ENCODE measurements at places on chromosomes 1 and 21.

- DNase-seq = no peak
Measured at GRCh38 chr1:32647308-32648134, 2.8 kb downstream of the ZBTB8OS start.

DNA sequence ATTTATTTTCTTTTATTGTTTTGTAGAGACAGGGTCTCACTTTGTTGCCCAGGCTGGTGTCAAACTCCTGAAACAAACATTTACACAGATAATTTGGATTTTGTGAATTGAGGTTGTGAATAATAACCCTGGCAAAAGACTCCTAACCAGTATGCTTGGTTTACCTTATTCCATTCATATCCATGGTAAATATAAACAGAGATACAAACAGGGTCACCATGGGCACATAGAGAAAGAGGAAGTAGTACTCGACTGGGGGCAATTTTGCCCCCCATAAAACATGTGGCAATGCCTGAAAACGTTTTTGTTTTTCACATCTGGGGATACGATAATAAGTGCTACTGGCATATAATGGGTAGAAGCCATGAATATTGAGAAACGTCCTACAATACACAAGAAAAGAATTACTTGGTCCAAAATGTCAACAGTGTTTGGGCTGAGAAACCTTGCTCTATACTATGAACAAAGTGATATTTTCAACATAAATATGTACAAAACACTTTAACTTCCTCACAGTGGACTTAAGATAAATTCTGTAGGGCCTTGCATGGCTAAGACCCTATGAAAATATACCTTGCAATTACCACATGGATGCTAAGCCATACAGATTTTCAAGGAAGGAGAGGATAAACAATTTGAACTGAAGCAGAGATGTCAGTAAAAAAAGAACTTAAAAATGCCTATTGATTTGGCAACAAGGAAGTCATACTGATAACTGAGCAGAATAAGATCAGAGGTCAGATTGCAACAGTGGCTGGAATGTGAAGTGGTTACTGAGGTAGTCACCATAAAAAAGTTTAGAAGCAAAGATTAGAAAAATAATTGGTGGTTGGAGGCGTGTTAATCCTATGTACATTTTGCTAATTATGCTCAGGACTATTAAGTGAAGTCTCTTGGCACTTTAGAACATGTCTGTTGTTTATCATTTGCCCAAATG, 27.4 kb upstream of the ASPM start:
- no peak for DNase-seq

- no peak for DNase-seq
Measured at GRCh38 chr1:196317535-196318522, 290.4 kb downstream of the KCNT2 start.

DNA sequence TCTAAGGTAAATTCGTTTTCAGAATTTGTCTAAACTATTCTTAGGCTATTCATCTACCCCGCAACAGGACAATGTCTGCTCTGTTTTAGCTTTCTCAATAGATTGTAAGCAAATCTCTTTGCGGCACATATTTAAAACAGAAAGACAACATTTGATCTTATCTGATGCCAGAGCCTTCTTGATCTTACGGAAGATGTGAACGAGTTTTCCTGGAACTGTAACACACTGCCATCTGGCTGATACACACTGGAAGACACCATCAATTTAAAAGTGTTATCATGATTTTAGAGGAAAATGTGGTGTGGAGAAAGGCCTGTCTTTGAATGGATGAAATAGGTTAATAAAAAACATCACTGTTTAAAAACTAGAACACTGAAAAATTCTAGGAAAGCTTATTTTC, 36.1 kb downstream of the COA6 start:
- no peak for DNase-seq

DNA sequence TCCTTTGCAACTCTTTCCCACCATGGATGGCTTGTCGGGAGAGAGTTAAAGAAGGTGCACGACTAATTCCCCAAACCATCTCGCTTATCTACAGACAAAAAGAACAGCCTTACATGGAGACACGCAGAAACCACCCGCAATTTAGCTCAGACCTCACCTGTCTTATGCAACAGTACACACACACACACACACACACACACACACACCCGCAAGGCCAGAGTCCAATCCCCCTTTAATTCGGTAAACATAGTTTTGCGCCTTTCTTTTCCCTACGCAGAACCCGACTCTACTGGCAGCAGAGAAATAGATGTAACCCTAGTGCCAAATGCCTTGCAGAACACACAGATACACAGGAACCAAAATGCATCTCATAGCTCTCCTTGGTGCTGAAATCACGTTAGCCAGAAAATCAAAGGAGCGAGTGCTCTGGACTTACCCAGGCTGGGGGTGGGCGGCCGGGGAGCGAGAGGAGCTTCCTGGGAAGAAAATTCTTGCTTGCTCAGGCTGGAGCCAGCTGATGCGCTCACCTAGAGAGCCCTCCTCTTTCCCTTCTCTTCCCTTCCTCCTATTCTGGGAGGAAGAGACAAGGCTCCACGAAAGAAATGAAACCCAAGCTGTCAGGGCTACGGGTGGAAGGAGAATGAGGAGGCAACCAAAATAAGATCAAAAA, 470 bp downstream of the TNR start:
- no peak for DNase-seq

GRCh38 chr1:11493972-11494655, 15.2 kb downstream of the DISP3 start:
- DNase-seq = no peak

- DNase-seq = no peak
Measured at GRCh38 chr21:34695434-34695833, 26.6 kb downstream of the CLIC6 start.

GRCh38 chr1:30909365-30910068, 959 bp upstream of the SDC3 start:
- DNase-seq = no peak

- no peak for DNase-seq
Measured at GRCh38 chr1:236425031-236425663, 31.1 kb downstream of the EDARADD start.

DNA sequence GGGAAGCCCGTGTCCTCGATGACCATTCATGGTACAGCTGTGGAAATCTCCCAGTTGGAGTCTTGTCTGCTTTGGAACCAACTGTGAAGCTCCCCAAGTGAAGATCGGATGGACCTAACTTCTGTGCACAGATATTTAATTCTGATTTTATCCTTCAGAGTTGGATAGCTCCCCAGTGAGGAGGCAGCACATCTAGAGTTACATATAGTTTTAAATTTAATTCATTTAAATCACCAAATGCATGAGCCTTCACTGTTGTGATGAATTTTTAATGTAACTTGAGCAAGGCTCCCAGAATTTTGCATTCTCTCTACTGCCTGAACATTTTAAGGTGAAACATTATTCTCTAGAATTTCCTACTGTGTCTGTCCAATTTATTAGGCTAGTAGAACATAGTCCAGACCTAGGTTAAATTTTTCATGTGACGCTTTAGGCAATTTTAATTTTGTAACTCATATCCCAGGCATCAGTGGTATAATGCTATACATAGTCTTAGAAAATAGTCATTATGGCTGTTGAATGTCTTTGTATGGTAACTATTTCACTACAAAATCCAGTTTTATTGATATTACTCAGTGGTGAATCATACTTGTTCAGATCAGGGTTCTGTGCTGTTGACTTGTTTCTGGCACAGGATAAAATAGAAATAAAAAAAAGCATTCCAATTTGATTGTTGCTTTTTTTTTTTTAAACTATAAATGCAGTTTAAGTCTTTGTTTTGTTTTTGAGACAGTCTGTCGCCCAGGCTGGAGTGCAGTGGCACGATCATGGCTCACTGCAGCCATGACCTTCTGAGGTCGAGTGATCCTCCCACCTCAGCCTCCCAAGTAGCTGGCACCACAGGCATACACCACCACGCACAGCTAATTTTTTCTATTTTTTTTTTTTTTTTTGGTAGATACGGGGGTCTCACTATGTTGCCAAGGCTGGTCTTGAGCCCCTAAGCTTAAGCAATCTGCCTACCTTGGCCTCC, 66.9 kb downstream of the PRDM2 start:
- no peak for DNase-seq

DNA sequence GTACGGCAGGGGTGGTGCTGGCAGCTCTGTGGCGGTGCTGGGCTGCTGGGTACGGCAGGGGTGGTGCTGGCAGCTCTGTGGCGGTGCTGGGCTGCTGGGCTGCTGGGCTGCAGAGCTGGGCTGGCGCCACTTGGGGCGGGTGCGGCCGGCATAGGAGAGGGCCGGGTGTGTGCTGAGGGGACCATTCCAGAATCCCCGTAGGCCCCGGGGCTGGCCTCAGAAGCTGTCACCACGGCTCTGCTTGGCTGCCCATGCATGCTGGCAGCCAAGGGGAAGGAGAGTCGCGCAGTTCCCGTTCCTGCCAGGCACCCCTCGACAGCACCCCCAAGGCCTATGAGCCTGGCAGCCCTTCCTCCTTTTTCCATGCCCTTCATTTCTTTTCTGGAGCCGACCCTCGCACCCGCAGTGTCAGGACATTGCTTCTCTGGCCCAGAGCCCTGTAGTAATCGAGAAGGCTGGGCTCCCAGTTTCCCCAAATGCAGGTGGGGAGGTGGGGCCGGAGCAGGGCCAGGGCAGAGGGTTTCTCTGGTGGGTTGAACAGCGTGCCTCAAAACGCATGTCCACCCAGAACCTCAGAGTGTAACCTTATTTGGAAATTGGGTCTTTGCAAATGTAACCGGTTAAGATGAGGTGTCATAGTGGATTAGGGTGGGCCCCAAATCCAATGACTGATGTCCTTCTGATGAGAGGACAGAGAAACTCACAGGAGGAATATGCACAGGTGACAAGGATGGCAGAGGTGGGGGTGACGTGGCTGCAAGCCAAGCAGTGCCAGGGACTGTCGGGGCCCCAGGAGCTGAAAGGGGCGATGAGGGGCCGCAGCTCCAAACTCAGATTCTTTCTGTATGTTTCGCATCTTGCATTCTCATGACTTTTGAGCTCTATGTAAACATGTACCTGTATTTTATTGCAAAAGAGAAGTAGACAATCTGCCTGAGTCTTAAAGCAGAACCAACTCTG, 71.0 kb upstream of the ACTRT2 start:
- no peak for DNase-seq

GRCh38 chr1:24572301-24572700, 16.4 kb downstream of the NCMAP start:
- no peak for DNase-seq

- DNase-seq = no peak
Measured at GRCh38 chr1:218025454-218025853, 259.6 kb upstream of the RRP15 start.

GRCh38 chr1:165185161-165185889, 171.2 kb downstream of the LMX1A start:
- DNase-seq = no peak

DNA sequence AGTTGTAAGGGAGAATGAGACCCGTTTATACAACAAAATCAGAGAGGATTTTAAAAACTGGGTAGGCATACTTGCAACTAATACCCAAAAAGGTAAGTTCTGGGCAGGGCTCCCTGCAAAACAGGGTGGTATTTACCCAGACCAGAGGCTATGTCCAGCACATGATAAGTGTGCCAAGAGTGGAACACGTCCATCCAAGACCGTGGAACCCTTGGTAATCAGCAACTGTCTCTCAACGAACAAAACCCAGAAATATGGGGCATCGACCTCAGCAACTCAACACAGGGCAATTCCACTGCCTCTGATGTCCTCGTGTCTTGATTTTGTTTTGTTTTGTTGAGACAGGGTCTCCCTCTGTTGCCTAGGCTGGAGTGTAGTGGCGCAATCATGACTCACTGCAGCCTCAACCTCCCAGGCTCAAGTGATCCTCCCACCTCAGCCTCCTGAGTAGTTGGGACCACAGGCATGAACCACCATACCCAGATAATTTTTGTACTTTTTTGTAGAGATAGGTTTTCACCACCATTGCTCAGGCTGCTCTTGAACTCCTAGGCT, 26.7 kb upstream of the MX1 start:
- DNase-seq = no peak

- DNase-seq = no peak
Measured at GRCh38 chr1:195608883-195609282, 999.4 kb downstream of the KCNT2 start.

- no peak for DNase-seq
Measured at GRCh38 chr1:227945891-227946623, 1.7 kb downstream of the WNT9A start.

- no peak for DNase-seq
Measured at GRCh38 chr1:207745839-207746767, 5.8 kb upstream of the CD46 start.

GRCh38 chr1:58745117-58745516, 38.7 kb downstream of the JUN start:
- DNase-seq = no peak

GRCh38 chr1:169207797-169208520, 101.5 kb downstream of the ATP1B1 start:
- DNase-seq = no peak

GRCh38 chr1:103218821-103219220, 110.5 kb upstream of the COL11A1 start:
- DNase-seq = no peak

DNA sequence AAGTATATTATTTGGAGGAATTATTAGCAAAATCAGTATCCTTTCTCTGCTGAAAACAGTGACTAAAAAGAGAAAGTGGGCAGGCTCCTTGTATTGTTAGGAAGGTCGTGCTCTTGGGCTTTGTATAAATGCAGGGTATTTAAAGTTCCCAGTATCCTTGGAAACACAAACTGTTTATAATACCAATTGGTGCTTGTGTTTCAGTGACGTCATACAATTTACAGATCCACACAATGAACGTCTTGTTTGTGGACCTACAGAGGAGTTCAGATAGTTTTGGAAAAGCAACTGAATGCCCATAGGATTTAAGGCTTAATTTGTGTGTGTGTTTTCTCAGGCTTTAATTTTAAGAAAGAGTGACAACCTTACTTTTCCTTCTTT, 168.2 kb downstream of the RASAL2 start:
- no peak for DNase-seq

GRCh38 chr1:15353839-15354579, 55.7 kb upstream of the EFHD2 start:
- DNase-seq = no peak

GRCh38 chr1:188065917-188066316, 1237.2 kb downstream of the PLA2G4A start:
- DNase-seq = no peak

DNA sequence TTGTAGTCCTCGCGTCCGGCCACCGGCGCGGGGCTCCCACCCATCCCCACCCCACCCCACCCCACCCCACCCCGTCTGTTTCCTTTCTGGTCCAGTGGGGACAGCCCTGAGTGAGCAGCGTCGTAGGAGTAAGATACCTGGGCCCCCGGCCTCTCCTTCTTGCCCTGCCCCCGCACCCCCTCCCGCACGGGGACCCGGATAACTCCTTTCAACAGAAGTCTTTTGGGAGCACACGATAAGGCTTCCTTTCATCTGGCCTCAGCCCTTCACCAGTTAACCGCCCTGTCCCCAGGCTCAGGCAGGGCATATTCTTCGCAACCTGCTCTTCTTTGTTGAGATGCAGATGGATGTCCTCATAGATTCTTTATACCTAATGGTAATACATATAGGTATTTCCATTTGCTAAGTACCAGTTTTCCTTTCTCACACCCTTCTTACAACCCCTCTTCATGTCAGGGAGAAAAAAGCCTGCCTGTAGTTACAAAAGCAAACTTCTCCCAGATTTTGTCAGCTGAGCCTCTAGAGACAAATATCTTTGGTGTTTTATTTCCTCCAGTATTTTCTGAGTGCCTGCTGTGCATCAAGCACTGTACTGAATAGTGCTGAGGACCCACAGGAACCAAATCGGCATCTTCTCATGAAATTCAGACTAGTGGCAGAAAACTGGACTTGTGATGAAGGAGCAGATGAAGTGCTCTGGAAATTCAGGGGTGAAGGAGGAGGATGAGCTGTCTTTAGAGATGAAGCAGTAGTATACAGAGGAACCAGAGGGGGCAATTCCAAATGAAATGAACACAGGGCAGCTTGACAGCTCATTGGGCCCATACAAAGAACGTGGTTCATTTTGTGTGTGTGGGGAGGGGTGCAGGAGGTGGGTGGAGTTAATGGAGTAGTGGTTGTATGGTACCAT, 33.6 kb downstream of the SLC2A1 start:
- no peak for DNase-seq

Measured in T-helper 17 cell (primary cell).